ENCODE measurements at places on chromosomes 7 and 10.
A peak's percentile ranks its signal among the peaks of the same experiment; 100 is the strongest.

GRCh38 chr7:996079-996872 is 13.3 kb downstream of the CYP2W1 start:
- no peak for DNase-seq

GRCh38 chr10:26810435-26811026 is 50.2 kb downstream of the ABI1 start:
- no peak for DNase-seq

DNA sequence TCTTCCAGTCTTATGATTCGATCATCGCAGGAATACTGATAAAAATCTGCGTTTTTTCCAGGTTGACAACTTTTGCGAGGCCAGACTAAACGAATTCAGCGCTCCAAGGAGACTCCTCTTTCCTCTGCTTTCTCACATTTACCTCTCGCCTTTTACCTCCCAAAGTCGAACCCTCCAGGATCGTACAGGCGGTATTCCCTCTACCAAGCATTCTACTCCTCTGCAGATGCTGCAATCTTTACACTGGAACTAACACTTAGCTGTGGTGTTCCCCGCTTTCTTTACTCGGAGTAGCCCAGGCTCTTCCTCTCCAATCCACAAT is 449 bp downstream of the NUDT5 start:
- no peak for DNase-seq

GRCh38 chr10:73172867-73173266 is 4.9 kb downstream of the FAM149B1 start:
- DNase-seq = no peak

- DNase-seq = no peak
Measured at GRCh38 chr7:132941905-132942304, 140.0 kb downstream of the CHCHD3 start.

DNA sequence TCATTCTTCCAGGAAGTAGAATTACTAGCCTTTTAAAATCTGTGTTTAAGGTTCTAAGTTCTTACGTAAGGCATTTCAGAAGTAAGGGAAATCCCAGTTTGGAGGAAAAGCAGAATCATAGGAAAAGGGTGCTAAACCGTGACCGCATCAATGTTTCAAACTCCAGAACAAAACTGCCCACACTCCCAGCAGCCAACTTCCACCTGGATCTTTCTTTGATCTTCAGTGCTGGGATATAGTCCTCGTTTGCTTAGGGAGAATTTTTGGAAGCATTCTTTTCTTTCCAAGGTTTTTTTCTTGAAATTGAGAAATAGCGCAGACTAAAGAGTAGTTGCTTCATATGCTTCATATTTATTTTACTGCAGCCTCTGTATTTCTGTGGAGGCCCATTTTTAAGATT is 8.9 kb downstream of the PROSER2 start:
- no peak for DNase-seq

DNA sequence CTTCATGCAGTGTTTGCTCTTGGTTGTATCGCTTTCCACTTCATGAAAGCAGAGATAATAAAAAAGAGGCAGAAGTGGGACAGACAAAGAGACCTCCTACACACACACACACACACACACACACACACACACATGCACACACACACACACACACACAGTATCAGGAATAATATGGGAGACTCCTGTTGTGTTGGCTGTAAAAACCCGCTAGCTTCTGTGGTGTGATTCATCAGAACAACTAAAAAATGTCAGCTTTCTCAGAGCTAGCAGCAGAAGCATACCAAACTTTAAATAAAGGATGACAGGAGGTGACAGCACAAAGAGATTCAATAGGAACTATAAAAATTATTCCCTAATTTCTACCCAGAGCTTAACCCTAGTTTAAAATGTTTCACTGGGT is 148.2 kb upstream of the LRRTM3 start:
- no peak for DNase-seq

GRCh38 chr10:74778436-74779094 is 47.8 kb upstream of the KAT6B start:
- DNase-seq = no peak

GRCh38 chr7:83985821-83986220 is 208.8 kb downstream of the SEMA3A start:
- no peak for DNase-seq

GRCh38 chr10:3339531-3339950 is 167.0 kb upstream of the PITRM1 start:
- DNase-seq = no peak

- no peak for DNase-seq
Measured at GRCh38 chr10:19937989-19938388, 121.8 kb downstream of the PLXDC2 start.

GRCh38 chr10:88793712-88794299 is 8.7 kb upstream of the LIPM start:
- DNase-seq = no peak

DNA sequence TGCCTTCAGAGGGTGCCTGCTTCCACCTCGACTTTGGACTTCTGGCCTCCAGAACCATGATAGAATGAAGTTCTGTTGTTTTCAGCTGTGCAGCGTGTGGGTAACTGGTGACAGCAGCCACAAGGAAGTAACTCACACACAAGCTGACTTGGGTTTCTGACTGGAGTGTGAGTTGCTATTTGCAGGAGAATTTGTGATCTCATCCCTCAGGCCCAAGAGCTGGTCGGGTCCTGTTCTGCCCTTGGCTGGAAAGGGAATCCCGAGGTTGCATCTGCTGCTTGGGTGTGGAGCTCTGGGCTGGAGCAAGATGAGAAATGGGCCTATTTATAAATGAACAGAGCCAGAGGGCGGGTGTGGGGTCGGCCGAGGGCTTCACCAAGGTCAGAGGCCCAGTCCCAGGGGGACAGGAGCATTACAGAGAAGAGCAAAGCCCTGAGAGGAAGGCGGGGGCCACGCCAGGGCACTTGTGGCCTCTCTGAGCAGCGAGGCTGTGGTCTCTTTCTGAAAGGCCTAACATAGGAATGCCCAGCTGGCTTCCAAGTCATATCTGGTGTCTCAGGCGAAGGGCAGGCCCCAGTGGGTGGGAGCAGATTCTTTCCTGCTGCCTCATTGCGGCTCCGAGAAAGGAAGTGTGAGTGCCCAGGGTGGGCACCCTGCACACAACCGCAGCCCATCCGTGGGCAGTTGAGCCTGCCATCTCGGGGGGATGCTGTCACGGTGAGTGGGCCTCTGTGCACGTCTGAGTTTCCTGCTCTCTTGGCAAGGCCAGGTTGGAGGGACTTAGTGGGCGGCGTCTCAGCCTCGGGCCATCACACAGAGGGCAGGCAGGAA is 26.5 kb upstream of the C10orf71 start:
- DNase-seq = no peak

- DNase-seq = no peak
Measured at GRCh38 chr10:126500866-126501265, 112.6 kb upstream of the ADAM12 start.

DNA sequence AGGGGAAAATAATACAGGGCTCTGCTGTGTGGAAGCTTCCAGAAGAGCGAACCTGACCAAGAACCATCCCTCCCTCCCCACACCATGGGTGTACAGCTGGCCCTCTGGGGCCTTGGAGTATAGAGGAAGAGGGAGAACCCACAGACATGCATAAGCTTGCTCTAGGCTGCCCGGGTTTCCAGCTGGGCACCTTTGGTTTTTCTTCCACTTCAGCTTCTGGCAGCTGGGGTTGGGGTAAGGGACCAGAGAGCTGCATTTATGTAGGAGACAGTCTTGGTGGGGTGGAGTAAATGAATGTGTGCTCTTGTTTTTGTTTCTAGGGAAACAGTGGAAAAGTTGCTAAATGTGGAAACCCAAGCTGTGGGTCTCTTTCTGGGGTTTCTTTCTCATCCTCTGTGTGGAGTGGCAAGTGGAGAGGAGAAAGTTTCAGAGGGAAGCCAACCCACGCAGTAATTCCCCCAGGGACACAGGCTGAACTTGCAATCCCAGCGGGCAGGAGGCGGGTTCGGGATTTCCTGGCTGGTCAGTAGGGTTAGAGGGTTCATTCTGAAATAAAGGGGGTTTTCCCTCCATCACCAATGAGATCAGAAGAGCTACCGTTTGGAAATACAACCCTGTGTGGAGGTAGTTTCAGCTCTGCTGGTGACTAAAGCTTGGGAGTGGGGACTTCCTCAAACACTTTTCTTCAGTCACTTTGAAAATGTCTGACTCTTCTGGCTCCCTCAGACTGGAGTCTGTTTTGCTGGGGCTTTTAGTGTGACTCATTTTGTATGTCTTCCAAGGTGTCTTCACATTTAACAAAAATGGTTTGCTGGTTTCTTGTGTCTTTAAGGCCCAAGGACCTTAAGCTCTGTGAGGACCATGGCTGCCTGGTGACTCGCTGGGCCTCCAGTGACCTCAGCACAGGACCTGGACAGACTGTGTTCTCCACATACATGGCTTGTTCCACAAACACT is 22.2 kb upstream of the SRGN start:
- DNase-seq = peak; percentile 24

DNA sequence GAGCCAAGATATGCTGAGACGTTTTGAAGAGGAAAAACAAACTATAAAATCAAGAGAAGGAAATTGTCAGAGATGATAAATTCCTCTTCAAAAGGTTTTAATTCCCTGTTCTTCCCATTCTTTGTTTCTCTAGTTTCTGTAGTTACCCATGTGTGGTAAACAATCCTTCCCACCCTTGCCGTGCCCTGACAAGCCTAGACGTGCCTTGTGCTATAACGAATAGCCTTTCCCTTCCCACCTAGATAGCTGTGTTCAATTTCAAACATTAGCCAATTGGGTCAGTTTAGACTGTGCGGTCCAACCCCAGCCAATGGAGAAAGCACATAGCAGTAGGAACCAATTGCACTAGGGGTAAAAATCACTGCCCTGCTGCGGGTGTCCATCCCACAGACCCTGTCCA is 138.1 kb downstream of the RALA start:
- no peak for DNase-seq

DNA sequence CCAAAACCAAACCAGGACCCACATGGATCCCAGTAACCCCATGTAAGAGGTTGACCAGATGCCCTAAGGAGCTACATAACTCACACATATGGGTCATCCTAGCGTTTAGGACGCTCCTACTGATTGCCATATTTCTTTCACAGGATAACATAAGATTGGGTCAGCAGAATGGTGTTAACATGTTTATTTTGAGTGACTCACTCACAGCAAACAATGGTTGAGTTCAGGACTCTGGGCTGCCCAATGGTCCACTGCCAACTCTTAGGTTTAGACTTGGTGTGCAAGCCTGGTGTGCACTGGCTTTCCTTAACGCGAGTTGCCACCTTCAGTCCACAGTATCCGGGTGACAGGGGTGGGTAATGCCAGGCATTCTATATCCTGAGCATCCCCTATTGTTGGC is 211.5 kb downstream of the GPAM start:
- DNase-seq = no peak

DNA sequence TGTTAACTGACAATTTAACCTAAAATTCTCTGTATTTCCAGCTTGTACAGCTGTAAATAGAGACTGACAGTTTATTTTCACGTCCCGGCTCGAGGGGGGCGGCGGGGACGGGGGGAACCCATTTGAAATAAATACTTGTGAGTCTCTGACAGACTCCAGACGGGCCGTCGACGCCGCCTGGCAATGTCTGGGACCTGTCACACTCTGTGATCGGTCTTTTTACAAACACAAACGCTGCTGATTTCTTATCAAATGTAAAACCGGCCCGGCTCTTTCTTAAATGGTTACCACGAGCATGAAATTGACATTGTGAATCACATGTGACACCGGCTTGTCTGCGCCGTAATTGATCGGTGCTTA is 57.0 kb downstream of the UNCX start:
- DNase-seq = peak; percentile 8

- DNase-seq = no peak
Measured at GRCh38 chr7:16498122-16498521, 28.5 kb upstream of the LRRC72 start.

DNA sequence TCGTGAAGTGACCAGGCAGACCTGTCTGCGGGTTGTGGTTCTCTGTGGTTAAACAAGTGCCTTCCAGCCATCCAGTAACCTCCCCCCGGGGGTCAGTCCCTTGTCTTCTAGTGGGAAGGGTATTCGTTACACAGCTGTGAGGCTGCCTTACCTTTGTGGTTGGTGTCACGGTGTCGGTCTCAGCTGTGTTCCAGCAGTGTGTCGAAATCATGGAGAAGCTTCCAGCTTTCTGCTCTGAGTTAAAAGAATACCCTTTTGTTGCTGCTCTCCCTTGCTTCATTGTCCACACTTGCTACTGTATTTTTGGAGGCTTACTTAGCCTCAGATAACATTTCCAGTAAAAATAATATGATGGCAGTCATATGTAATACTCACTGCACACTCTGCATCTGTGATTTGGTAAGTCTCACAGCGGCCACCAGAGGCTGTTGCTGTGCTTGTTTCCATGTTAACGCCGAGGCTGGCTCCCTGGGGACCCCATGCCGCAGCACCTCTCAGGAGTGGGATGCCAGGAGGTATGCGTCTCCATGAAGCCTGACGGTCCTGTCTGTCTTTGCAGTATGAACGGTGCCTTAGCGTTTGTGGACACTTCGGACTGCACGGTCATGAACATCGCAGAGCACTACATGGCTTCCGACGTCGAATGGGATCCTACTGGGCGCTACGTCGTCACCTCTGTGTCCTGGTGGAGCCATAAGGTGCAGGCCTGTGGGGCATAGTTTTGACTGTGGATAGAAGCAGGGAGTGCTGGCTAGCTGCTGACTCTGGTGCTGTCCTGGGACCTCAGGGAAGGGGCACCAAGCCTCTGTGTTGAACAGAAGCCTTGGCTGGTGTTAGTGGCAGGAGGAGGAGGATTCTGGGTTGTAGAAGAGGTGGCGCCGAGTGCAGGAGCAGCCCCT is 20.5 kb downstream of the EIF3B start:
- no peak for DNase-seq

DNA sequence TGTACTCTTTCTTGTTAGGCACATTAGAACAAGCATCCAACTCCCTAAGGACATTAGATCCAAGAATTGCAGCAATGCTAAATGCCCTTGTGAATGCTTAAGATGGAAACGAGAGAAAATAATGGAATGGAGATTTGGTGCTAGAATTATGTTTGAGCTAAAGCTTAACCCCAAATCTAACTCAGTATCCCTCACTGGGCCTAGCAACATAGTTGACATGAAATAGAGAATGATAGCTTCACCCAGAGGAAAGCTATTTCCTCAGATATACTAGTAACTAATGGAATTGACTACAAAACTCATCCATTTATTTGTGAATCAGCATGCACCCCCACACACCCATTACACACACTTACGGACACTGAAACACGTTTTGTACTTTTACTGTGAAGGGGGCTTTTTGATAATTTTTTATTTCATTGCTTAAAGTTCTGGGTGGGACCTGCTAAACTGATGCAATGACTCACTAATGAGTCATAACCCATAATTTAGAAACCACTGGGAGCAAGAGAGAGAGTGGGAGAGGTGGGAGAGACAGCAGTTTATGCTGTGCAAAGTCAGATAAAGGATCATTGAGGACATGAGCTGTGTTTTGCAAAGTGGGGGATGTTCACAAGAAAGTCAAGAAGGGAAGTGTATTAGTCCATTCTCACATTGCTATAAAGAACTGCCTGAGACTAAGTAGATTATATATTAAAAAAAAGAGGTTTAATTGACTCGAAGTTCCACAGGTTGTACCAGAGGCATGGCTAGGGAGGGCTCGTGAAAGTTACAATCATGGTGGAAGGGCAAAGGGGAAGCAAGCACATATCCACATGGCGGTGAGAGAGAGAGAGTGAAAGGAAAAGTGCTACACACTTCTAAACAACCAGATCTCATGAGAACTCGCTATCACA is 382.7 kb downstream of the SFMBT2 start:
- DNase-seq = no peak

- no peak for DNase-seq
Measured at GRCh38 chr10:36542493-36542892, 582.9 kb upstream of the ANKRD30A start.

- no peak for DNase-seq
Measured at GRCh38 chr10:78868456-78868855, 200.3 kb upstream of the ZMIZ1 start.

GRCh38 chr7:131094685-131095084 is 233.0 kb upstream of the MKLN1 start:
- no peak for DNase-seq

- DNase-seq = no peak
Measured at GRCh38 chr7:36082910-36083309, 70.1 kb upstream of the EEPD1 start.

All from activated naive CD4-positive, alpha-beta T cell treated with anti-CD3 and anti-CD28 coated beads, Interleukin-2, amount 50 U/mL, for 16 hours (primary cell).